Activated CD8-positive, alpha-beta memory T cell treated with anti-CD3 and anti-CD28 coated beads, Interleukin-2, amount 50 U/mL, for 48 hours (primary cell): ENCODE measurements at places on chromosomes 6 and 20.

- DNase-seq, result no peak
Measured at GRCh38 chr6:64459411-64459944, 823.9 kb downstream of the PHF3 start.

DNA sequence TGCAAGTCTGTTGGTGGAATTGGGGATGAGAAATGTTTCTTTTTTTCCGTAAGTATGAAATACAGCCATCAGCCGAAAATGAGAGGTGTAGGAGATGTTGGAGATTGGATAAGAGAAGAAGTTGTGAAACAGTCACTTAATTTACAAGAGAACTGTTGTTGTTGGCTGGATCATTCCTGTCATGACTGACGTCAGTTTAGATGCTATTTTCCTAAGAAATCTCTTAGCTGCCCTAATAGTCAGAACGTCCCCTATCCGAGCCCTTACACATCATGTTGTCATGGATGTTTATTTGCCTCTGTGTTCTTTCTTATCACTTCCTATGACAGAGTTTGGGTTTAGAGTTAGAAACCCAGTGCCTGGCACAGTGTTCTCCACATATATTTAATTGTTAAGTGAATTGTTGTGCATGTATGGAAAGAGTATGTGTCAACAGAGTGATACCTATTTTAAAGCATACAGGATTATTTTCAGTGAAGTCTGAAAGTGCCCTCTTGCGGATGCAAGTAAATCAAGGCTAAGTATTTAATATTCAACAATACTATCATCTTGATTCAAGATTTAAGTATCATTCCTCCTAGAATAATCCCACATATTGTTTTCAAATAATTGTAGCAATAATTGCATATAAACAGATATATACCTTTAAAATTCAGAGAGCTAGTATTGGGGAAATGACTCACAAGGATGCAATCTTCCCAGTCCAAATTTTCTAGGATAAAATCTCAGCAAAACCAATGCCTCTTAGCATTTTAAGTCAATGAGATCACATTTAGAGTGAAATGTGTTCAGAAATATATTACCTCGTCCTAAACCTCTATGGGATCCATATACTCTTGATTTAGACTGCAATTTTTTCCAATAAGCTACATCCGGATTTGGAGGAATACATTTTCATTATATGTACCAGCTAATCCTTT lies 309.9 kb upstream of the NOX3 start:
- no peak for DNase-seq

GRCh38 chr6:126030045-126030444 lies 43.7 kb downstream of the TRMT11 start:
- DNase-seq, result no peak

GRCh38 chr20:1334761-1335160 lies 5.8 kb upstream of the SDCBP2 start:
- DNase-seq, result peak; percentile 32

DNA sequence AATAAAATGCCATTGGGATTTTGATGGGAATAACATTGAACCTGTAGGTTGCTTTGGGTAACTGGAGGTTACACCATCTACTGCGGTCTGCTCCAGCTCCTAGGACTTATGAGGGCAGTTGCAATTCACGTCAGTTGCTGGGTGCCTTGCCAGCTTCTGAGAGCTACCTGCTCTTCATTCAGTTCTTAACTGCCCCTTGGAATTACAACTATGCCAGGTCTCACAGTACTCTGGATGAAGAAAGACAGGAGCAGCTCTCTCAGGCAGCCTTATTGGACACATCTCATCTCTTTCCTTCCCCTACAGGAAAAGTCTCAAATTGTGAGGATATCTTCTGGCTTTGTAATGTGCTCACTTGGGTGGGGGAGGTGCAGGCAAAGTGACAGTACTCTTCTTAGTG lies 1643.3 kb downstream of the GRIK2 start:
- DNase-seq, result no peak

- no peak for DNase-seq
Measured at GRCh38 chr20:25484911-25485511, 77.5 kb downstream of the GINS1 start.

DNA sequence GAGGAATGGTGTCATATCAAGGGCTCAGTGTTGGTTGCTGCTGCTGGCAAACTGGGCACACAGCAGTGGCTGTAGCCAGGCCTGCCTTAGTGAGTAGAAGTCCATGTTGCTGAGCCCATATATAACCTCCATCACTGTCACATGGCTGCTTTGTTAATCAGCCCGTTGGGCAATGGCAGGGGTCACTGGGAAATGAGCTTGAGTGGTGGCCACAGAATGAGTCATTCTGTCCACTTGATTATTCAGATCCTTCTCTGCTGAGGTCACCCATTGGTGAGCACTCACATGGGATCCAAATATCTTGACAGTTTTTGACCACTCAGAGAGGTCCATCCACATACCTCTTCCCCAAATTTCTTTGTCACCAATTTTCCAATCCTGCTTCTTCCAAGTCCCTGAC lies 898.9 kb upstream of the EYS start:
- no peak for DNase-seq

- no peak for DNase-seq
Measured at GRCh38 chr20:61799928-61800327, 265.8 kb downstream of the TAF4 start.

- peak; percentile 78 for DNase-seq
Measured at GRCh38 chr6:154928325-154928922, 66.7 kb upstream of the TIAM2 start.

GRCh38 chr20:47989957-47990356 lies 204.7 kb upstream of the SULF2 start:
- no peak for DNase-seq

DNA sequence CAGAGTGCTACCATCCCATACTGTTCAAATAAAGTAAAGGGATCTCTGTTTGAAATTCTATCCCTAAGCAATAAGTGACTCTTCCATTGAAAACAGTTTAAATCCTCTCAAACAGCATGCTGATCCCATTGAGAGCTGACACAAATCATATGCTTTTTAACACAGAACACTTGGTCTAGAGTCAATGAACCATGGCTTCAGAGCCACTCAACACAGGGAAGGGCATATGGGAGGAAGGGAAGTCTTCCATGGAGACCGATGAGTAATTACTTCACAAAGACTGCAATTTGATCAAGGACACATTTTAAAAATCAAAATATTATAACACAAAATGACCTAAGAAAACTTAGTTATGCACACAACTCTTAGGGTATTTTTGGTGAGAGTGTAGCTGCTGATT lies 1073.0 kb upstream of the MAP3K7 start:
- DNase-seq, result no peak

- no peak for DNase-seq
Measured at GRCh38 chr20:59349277-59349676, 48.9 kb downstream of the EDN3 start.

- no peak for DNase-seq
Measured at GRCh38 chr6:33904747-33905065, 100.9 kb upstream of the MLN start.

DNA sequence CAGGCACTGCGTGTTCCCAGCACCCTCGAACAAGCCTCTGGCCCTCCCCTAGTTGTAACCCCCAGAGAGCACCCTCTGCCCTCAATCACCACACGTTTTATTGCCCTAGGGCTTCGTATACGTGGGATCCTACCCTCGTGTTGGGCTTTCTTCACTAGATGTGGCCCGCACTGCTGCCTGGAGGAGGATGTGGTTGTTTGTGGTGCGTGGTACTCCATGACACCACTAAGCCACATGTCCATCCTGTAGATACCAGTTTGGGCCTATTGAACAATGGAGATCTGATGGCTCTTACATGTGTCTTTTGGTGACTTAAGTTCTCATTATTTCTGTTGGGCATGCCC lies 17.0 kb downstream of the SLC2A4RG start:
- no peak for DNase-seq

DNA sequence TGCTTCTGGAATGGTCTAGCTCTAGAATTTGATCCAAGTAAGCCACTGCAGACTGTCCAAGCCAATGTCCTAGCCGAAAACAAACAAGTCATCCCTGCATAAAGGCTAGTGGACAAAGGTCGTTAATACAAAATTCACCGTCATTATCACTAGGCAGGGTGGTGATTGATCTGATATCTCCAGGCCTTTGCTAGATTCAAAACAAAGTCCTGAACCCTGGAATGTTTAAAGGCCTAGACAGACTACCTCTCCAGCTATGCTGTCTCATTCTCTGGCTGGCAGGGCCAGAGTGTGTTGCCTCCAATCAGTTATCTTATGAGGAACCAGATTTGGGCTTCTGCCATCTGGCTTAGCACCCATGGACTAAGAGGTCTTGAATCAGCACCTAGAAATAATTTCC lies 38.3 kb downstream of the MAP7 start:
- no peak for DNase-seq

DNA sequence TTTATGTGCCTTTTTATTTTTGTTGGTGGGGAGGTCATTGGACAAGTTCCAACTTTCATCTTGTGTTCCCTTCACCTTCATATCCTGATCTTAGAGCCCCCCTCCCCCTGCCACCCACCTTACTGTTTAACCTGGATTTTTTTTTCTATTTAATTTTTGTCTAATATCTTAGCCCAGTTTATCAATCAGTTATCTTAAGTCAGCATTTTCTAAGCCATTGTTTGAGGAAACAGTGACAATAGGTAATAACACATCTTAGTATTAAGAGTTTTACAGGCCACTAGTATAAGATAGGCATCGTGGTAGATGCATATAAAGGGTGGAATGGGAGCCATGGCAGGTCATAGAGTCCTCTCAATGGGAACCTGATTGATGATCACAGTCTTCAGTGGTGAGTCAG lies 2.4 kb downstream of the ABT1 start:
- DNase-seq, result no peak

DNA sequence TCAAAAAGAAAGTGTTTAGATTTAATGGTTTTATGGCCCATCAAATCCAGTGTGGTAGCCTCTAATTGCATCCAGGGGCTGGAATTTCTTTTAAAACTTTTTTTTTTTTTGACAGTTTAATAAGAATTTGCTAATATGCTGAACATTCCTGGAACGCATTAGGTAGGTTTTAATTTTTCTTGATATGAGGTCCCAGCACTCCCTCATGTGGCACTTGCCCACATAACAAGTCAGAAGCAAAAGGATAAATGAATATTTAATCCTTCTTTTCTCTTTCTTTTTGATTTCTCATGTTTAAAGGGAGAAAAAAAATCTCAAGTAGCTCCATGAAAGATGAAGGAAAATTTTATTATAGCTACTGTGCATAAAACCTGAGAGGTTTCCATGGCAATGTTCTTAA lies 13.5 kb downstream of the HAO1 start:
- DNase-seq, result no peak

GRCh38 chr6:4577406-4577805 lies 198.8 kb upstream of the CDYL start:
- DNase-seq, result no peak

DNA sequence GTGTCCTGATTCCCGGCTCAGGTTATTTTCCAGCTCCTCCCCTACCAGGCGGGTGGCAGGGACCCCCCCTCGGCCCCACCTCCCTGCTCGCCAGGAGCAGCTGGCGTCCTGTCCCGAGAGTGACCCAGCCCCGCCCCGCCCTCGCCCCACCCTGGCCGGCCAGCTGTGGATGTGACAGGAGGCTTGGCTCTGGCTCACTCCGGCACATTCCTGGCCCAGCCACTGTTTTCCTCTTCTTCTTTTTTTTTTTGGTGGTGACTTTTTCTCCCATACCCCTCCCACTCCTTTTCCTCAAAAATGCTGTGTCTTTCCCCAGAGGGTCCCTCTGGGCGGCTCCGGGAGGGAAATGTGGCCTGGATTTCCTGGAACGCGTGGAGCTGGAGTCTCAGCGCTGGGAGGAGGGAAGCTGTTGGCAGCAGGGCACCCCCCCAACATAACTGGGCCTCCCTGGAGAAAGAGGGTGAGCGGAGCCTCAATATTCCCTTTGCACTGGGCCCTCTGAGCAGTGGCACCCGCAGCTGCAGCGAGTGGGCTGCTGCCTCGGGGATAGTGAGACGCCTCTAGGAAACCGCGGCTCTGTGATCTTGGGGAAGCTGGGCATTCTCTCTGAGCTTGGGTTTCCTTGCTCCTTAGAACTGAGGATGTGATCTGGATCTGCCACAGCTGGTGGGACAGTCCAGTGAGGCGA lies 28.3 kb upstream of the CSNK2A1 start:
- DNase-seq, result no peak

DNA sequence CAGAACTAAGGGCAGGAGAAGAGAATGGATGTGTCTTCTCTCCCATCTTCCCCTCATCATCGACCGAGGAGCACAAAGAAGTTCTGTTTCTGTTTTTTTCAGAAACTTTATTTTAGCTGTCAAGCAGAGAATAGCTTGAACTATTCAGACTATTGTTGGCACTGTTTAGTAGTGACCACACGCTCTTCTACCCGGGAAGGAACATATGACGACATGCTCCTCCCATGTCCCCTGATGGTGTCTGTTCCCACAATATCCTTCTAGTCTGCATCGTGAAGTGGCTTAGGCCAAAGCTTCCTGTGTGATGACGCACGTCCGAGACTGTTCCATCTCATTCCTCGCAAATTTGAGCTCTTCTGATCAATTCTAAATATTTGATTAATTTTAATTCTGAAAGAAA lies 27.2 kb upstream of the KIF25 start:
- no peak for DNase-seq

DNA sequence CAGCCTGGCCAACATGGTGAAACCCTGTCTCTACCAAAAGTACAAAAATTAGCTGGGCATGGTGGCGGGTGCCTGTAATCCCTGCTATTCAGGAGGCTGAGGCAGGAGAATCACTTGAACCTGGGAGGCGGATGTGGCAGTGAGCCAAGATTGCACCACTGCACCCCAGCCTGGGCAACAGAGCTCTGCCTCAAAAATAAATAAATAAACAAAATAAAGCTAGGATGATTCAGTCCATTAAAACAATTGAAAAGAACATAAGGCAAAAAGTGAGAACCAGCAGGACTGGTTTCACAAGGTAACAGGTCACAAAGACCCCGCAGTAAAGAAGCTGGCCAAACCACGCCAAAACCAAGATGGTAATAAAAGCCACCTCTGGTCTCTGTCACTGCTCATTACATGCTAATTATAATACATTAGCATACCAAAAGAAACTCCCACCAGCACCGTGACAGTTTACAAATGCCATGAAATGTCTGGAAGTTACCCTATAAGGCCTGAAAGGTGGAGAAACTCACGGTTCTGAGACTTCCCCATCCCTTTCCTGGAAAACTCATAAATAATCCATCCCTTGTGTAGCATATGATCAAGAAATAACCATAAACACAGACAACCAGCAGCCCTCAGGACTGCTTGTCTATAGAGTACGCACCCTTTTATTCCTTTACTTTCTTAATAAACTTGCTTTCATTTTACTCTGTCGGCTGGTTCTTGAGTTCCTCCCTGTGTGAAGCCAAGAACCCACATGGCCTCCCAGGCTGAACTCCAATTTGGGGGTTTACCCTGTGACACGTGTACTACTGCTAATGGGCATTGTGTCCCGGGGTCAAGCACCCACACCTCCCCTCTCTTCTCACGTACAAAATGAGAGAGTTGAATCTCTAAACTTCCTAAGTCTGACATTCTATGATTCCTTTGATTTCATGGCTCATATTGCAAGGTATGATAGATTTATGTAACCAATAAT lies 10.2 kb downstream of the LAMA4 start:
- no peak for DNase-seq
